ENCODE measurements at places on chromosomes 16 and 17.

- DNase-seq = no peak
These were observed 291.3 kb downstream of the CDH13 start for GRCh38 chr16:82917886-82918595.

DNA sequence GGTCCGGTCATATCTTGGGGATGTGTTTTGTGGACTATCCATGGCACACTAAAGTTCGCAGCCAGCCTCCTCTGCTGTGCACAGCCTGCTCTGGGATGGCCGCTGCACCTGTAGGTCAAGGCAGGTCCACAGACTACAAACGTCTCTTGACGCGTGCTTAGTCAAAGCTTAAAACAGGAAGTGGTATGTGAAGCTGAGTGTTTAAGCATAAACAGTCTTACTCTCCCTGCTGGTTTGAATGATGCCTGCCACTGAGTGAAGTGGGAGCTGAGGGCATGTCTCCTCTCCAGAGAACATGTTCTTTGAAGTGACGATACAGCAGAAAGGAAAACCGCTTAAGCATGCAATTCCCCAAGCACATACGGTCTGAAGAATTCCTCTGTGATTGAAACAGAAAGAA is 365.6 kb downstream of the SLC39A11 start:
- DNase-seq = no peak

- DNase-seq = no peak
These were observed 4.6 kb upstream of the ZFHX3 start for GRCh38 chr16:73052576-73052975.

DNA sequence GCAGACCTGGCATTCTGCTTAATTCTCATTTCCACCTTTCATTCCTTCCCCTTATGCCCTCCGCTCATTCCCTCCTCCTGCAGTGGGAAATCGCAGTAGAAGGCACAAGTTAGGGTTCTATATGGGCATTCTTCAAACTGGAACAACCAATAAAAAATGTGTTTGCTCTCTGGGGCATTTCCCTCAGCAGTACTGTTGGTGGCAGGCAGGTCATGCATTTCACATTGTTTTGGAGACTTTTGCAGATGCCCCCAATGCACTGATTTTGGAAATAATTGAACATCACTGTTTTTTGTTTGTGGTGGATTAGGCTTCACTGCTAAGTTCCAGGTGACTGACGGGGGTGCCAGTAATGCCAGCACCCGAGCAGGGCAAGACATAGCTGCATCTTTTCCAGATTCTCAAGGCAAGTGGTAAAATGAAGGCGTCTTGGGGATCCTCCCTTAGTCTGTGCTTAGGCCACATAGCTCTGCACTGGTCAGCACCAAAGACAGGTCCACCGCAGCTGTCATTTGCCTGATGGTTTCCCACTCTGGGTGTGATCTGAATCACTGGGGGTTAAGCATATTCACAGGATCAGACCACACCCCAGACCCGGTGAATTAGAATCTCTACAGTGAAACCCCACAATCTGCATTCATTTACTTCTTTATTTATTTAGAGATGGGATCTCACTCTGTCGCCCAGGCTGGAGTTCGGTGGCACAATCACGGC is 304.5 kb downstream of the CPPED1 start:
- no peak for DNase-seq

DNA sequence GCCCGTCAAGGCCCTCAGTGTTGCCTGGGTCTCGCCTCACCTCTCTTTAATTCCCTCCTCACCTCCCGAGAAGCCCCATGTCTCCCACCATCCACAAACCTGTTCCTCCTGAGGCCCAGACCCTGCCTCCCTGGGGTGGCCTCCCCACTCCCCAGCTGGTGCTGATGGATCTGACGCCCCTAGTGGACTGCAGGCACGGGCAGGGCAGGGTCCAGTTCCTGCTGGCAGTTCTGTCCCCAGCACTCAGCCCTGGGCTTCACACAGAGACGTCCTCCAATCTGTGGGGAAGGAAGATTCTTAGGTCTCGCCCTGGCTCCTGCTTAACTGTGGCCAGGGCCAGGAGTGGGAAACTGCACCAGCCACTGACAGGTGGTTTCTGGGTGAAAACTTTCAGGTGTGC is 108.8 kb downstream of the AMFR start:
- no peak for DNase-seq

DNA sequence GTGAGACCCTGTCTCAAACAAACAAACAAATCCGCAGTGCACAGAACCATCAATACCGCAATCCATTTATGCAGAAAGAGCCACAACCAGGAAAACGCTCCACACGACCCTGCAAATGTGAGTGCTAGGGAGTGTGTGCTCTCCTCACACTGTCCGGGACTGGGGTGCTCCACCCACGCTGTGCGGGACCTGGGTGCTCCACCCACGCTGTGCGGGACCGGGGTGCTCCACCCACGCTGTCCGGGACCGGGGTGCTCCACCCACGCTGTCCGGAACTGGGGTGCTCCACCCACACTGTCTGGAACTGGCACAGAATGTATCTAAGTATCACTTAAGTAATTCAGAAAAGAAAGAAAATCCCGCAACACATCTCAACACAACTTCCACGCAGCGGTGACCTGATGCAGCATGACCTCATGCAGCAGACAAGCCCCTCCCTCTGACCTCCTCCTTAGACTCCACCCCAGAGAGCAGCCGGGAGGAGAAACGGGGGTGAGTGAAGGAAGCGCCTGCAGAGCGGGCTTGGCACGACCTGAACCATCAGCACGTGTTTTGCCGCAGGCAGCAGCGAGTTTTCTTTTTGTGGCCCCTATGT is 38.5 kb downstream of the ZNF276 start:
- DNase-seq = no peak

DNA sequence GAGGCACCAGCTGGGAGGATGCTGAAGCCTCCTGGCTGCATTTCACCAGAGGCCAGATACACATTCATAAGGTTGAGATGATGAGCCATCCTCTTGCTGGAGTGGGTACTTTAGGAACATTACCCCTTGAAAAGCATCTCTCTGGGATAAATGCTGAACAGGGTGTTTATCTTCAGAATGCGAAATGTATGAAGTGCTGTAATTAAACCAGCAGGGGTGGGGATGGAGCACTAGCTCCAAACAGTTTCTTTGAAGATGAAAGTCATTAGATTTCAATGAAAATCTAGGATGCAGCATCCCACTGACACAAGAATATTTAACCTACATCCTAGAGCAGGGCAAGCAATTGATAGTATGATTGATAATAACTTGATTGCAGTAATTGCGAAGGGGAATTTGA is 158.1 kb downstream of the CYLD start:
- no peak for DNase-seq

DNA sequence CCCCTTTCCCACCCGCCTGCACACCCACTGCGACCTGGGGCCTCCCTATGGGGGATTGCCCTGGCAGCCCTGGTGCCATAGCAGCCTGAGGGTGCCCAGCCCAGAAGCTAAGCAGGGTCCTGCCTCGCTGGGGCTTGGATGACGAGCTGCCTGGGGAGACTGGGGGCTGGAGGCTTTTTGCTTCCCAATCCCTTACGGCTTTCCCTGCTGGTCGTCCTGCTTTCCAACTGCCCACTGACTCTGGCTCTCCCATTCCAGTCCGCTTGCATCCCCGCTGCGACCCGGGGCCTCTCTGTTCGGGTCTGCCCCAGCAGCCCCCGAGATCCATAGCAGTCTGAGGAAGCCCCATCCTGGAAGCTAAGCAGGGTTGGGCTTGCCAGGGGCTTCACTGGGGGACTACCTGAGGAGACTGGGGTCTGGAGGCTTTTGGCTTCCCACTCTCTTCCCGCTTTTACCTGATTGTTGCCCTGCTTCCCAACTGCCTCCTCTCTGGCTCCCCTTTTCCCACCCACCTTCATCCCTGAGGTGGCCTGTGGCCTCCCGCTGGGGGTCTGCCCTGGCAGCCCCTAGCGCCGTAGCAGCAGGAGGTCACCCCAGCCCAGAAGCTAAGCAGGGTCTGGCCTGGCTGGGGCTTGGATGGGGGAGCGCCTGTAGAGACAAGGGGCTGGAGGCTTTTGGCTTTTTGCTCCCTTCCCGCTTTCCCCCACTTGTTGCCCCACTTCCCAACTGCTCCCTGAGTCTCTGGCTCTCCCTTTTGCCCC is 2292.8 kb downstream of the TP53TG3F start:
- no peak for DNase-seq

DNA sequence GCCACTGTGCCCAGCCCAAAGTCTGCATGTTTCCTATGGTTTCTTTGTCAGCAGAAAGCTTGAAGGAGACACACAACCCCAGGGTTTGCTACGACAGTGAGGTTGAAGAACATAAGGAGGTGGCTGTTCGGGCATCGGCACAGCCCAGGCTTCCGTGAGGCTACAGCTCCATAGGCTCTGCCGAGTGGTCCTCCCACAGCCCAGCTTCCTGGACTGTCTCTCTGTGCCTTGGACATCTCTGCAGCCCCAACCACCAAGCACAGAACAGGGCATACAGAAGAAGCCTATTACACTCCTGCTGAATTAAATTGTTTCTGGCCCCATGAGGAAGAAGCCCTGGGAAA is 3.2 kb upstream of the HAP1 start:
- DNase-seq = no peak

GRCh38 chr16:72833482-72833881 is 214.4 kb downstream of the ZFHX3 start:
- DNase-seq = no peak

GRCh38 chr17:40516581-40517285 is 15.3 kb upstream of the TNS4 start:
- DNase-seq = no peak

- no peak for DNase-seq
These were observed 21.5 kb downstream of the LPCAT2 start for GRCh38 chr16:55530316-55530856.

GRCh38 chr17:44501866-44502375 is 1.3 kb downstream of the GPATCH8 start:
- no peak for DNase-seq

- DNase-seq = no peak
These were observed 4.6 kb downstream of the ANKRD13B start for GRCh38 chr17:29597361-29598172.

DNA sequence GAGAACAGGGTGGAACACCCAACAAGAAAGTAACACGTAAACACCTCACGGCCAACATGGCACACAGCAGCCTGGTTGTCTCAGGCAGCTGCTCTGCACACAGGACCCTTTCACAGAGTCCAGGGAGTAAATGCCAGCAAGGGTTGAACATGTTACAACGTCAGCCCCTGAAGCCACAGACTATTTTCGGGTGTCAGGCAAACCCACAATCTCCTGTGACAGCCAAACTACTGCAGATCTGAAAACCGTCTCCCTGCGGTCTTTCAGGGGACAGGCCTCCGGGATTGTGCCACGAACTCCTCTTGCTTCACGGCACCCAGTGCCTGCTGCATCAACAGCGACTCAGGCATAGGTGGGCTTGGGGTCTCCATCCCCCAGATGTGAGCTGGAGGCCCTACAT is 127.7 kb downstream of the XYLT1 start:
- DNase-seq = no peak

DNA sequence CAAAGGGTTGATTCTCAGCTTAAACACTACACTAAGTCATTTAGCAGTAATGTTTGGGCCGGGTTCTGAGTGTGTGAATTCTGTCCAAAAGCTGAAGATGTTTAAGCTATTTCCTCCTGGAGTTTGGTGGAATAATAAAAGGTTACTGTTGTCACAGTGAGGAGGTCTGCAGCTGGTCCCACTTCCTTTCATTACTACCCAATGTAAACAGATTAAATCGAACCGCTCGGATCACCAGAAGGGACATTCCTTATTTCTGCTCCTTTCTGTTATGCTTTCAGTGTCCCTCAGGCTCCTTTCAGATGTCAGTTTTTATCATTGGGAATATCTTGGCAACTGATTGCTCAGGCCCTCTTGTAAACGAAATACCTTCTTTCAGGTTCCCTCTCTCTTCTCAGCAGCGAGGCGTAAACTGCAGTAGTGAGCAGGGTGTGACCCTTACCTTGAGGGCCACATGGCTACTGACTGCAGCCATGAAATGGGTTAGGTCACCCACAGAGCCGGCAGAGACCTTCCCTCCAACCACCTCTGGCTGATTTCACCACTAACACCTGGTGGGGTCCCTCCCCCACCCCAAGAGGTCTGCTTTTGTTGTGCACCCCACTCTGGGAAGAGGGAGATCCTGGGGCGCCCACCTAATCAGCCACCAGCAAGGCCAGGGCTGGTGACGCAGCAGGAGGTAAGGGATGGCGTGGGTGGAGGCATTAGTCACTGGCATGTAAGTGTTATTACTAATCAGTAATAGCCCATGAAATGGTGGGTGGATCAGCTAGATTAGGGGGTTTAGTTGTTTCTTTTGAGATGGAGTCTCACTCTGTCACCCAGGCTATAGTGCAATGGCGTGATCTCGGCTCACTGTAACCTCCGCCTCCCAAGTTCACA is 117.6 kb downstream of the VPS53 start:
- DNase-seq = no peak

- no peak for DNase-seq
These were observed 16.9 kb upstream of the KDM6B start for GRCh38 chr17:7816926-7817642.

- DNase-seq = no peak
These were observed 13.2 kb downstream of the DDX42 start for GRCh38 chr17:63786971-63787711.

DNA sequence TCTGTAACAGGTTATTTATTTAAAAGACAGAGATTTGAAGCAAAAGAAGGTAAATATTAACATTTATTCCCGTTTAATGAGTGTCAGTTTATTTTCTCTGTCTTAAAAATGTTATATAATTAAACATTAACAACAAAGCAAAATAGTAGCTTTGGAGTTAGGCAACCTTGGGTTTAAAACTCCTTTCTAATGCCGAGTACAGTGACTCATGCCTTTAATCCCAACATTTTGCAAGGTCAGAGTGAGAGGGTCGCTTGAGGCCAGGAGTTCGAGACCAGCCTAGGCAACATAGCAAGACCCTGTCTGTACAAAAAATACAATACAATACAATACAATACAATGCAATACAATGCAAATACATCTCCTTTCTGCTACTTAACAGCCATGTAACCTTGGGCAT is 128.7 kb downstream of the CHD9 start:
- DNase-seq = no peak

DNA sequence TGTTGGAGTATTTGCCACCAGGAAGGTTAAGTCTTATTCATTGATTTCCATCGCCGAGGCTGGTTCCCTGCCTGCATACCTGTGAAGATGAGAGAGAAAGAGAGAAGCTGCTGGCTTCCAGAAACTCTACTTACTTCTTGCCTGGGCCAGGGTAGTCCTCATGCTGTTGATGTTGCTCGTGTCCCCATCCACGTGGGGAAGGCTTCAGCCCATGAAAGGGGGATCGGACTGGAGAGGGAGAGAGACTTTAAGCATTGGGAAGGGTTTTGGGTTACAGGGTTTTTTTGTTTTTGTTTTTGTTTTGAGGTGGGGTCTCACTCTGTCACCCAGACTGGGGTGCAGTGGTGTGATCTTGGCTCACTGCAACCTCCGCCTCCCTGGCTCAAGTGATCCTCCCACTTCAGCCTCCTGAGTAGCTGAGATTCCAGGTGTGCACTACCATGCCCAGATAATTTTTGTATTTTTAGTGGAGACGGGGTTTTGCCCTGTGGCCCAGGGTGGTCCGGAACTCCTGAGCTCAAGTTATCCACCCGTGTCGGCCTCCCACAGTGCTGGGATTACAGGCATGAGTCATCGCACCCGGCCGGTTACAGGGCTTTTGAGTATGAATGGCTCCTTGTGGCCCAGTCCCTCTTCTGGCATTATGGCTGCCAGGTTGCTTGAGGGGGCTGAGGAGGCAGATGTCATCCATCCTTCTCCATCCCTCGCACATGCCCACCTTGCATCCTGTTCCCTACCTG is 26.6 kb downstream of the ITGB3 start:
- no peak for DNase-seq
